NCI-H345 (cell line): ENCODE measurements at places on chromosomes 13 and 19.

- no peak for DNase-seq
Observed at GRCh38 chr13:98658131-98658530, 81.2 kb upstream of the STK24 start.

DNA sequence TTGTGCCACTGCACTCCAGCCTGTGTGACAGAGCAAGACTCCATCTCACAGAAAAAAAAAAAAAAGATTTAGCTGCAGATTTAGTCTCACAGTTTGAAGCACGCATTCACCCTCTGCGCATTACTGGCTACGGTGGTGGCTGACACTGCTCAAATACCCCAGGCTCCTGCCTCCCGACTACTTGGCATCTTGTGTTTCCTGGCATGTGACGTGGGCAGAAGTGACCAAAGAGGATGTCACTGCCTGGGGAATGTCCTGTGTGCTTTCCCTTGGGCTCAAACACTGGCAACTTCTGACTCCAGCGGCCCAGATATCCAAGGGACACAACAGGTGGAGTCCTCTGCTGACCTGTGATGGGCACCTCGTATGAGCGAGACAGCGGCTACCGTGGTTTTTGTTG, 24.7 kb upstream of the EIF3G start:
- no peak for DNase-seq

- DNase-seq = no peak
Observed at GRCh38 chr19:46371371-46371901, 24.5 kb downstream of the PPP5C start.

DNA sequence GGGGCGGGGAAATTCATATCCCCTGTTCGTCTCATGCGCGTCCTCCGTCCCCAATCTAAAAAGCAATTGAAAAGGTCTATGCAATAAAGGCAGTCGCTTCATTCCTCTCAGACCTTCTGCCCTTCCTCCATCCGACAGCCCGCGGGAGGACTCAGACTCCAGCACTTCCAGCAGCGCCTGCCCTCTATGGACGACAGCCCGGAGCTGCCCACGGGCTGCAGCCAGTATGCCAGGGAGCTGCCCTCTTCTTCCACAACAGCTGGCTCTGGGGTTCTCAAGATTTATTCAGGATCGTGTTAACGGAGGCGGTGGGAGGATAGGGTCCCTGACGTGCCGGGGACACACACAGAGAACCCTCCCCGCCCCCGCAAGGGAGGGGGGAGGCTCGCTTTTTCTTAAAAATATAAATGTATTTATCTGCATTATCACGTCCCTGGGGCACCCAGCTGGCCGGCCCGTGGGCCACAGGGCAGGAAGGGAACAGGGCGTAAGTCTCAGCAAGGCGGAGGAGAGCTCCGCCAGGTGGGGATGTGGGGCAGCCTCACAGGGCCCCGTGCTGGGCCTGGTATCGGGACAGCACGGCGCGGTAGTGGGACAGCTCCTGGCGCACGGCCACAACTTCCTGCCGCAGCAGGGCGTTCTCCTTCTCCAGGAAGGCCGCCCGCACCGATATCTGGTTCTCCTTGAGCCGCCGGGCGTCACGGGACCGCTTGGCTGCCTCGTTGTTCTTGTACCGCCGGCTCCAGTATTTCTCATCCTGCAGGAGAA, 6.7 kb downstream of the DBP start:
- DNase-seq = no peak

DNA sequence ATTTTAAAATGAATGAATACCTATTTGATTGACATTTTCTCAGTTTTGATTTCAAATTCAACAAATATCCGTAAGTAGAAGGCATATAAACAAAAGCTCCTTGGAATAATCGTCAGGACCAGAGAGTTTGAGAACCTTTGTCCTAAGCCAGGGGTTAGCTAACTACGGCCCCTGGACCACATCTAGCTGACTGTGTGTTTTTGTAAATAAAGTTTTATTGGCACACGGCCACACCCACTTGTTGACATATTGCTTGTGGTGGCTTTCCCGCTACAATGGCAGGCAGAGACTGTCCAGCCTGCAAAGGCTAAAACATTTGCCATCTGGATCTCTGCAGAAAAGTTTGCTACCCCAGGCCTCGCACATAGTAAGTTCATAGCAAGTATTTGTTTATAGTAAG, 83.4 kb downstream of the GNG7 start:
- DNase-seq = no peak

DNA sequence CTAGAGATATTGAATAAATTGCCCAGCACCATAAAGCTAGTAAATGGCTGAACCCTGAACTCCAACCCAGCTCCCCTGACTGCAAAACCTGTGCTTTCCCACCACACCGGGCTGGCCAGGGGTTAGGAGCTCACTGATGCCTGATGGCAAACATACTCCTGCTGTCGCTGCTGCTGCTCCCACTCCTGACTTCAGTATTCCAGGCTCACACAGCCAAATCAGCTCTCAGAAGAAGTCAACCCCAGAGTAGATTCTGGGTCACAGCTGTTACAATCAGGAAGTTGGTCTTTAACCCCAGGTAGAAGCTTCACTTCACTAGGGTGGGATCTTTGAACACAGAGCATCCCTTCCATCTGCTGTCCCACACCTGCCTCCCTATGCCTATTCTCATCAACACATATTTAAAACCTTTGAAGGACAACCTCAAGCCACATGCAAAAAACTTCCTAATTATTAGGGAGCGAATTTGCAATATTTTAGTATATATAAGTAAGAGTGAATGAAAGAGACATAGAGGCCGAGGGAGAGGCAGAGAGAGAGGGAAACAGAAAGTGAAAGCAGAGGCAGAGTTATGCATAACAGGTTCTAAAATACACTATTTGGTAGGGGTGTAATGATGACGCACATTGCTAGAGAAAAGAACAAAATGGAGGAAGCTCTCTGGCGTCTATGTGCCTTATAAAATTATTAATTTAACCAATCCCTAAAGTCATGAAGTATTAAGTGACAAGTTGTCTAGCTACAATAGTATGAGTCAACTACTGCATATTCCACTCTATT, 99.4 kb upstream of the SERP2 start:
- DNase-seq = no peak

DNA sequence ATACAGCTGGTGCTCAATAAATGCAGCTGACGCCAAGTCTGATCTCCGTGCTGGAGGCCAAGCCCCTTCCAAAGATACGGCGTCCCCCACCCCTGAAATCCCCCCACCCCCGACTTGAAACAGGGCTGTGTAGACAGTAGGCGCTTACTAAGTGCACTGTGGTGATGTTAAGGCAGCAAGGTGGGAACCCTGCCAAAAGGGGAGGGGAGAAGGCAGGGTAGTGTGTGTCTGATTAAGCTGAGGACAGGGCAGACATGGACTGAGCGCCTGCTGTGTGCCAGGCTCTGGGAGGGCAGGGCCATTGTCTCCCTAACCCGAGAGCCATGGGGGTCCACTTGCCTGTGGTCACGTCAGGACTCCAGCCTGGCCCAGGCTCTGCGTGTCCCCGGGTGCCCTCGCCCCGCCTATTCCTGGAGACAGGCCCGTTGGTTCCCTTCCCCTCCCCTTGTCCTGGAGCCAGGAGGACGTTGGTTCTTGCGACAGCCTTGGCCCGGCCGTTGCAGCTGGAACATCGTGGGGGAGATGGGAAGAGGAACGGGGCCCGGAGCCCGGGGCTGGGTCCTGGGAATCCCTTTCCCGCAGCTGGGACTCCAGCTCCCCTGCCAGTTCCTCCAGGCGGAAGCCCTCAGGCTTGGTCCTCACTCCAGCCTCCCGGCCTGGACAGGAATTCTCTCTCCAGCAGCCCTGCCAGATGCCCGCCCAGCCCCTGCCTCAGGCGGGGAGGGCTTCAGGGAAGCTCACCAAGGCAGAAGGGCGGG, 1.7 kb upstream of the ELANE start:
- peak; percentile 61 for DNase-seq

DNA sequence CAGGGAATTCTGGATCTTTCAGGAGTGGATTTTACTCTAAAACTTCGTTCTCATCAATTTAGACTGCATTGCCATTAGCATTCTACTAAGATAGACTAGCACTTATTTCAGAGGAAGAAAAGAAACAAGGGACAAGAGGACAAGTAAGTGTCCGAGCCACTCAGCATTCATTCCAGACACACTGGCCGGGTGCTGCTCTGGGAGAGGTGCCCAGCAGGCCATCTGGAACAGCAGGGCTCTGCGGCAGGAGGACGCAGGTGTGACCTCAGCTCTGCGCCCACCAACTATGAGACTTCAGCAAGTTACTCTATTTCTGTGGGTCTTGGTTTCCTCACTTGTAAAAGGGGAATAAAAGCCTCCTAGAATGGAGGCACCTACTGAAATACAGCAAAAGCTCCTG, 4.2 kb downstream of the EPS15L1 start:
- DNase-seq = no peak

DNA sequence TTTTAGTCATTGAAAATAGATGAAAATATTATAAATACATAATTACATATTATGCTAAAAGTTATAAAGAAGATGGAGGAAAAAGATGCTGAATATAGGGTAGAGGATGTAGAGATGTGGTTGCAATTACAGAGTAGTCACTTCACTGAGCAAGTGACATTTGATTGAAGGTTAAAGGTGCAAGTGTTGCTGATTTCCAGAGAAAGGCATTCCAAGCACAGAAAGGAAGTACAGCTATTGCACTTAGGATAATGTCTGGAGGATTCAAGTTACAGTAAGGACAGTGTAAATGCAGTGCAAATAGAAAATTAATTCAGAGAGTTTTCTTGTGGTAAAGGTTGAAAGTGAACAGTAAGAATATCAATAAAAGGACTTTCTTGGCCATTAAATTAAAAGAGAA, 1721.8 kb downstream of the PCDH9 start:
- no peak for DNase-seq

GRCh38 chr19:44303976-44304568, 753 bp downstream of the ZNF235 start:
- no peak for DNase-seq

DNA sequence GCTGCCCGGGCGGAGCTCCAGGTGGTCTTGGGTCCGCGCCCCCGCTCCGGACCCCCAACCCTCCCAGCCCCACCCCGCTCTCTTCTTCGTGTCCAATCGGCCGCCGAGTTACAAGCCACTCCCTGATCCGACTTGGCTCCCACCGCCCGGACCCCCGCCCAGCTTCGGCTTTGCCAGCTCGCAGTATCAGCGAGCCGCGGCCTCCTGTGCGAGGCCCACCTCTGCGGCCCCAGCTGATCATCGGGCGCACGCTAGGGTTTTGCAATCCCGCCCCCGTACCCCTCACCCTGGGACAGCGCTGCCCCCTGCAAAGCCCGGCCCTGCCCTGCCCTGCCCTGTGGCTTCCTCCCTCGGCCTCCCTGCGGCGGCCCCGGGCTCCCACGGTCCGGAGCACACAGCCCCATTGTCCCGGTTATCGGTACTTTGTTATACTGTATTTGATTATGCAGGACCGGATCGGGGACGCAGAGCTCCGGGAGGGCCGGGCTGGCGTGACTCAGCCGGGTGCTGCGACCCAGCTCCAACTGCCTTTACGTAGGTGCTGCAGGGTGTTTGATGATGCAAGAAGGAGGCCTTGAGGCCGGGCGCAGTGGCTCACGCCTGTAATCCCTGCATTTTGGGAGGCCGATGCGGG, 598 bp upstream of the LPAR2 start:
- DNase-seq = peak; percentile 70

- DNase-seq = no peak
Observed at GRCh38 chr13:73136776-73137175, 78.0 kb downstream of the KLF5 start.

DNA sequence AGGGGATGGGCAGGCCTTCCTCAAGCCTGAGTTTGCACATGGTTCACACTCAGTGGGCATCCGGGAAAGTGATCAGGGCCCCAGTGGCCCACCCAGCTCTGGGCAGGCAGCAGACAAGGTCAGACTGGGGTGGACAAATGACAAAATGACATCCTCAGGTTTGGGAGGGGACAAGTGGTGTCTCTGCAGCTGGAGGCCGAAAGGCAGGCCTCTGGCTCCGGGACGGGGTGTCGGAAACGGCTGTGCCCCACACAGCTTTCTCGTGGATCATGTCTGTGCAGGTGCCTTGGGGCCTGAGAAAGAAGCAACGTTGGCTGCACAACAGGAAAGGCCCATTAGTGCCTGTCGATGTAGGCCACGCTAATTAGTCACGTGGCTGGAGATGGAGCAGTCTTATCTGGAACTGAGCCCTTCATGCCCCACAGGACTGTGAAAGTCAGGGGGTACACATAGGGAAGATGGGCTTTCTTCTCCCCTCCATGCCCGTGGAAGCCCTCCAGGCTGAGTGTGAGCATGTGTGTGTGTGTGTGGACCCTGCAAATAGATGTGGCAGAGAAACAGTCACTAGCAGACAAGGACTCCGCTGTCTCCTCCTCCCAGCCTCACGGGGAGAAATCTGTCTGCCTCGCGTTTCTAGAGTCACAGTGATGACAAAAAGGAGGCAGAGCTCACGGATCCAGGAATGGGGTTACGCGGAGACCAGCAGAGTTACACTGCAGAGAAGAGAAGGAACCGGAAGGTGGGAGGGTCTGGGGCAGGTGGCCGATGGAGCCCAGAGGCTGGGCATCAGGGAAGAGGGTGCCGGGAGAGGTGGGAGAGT, 44.2 kb downstream of the CHST8 start:
- DNase-seq = no peak

- no peak for DNase-seq
Observed at GRCh38 chr13:21216332-21216731, 39.9 kb downstream of the MRPL57 start.

DNA sequence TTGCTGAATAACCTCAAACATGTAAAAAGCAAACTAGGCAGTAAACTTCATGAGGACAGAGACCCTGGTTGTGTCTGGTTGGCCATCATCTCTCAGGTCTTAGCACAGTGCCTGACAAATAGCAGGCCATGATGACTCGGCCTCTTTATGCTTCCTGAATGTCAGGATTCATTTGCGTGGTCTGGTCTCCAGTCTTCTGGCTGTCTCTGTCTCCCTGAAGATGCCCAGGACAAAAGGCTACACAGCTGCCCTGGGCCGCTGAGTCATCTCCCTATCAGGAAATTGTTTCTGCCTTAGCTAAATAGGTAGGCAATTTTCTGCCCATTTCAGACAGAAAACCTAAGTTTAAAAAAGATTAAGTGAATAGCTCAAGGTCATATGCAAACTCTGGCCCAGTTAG, 84.1 kb upstream of the FNDC3A start:
- DNase-seq = no peak

- no peak for DNase-seq
Observed at GRCh38 chr13:99737481-99738245, 233.9 kb downstream of the ZIC5 start.

- no peak for DNase-seq
Observed at GRCh38 chr13:104592127-104592526, 1525.9 kb upstream of the SLC10A2 start.

DNA sequence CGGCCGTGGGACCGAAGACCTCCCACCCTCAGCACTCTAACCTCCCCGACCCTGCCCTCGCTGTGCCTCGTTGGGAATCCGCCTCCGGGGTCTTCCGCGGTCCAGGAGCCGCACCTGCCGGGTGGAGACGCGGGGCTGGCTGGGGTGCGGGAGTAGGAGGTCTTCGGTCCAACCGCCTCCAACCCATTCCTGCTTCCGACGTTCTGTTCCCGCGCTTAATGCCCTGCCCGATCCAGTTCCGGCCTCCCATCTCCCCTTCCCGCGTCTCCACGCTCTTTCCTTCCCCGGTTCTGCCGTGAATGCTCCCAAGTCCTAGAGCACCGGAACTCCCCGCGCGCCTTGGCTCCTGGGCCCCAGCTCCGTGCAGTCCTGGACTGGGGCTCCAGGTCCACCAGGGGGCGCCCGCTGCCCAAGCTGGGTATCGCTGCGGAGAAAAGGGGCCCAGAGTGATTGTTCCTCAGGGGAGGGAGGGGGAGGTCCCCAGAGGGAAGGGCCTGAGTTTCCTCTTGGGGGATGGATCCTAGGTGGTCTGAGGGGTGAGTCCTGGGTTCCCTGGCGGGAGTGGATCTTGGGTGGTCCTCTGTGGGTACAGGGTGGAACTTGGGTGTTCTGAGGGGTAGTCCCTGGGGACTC, 14.1 kb upstream of the TNFSF9 start:
- DNase-seq = peak; percentile 91

- no peak for DNase-seq
Observed at GRCh38 chr13:50693727-50694126, 149.8 kb downstream of the DLEU7 start.
